ENCODE measurements at places on chromosomes 11 and 22. TPM values are rescaled to one million over a fixed set of nuclear protein-coding genes. Genes with fewer than 3 reads are reported as not detected.

Gene PKDREJ
- not detected for total RNA-seq

Gene ME3
- total RNA-seq, result 35.3 TPM

GRCh38 chr22:31602259-31602952 lies 59.6 kb downstream of the PISD start:
- DNase-seq, result no peak
- peaks cover 5% of the 10 kb centered on the region for H3K4me1 ChIP-seq
- peaks cover 3% of the 10 kb centered on the region for H3K36me3 ChIP-seq
- H3K4me3 ChIP-seq, result no peak overlapping the region
- no peak overlapping the region for H3K27ac ChIP-seq
- H3K27me3 ChIP-seq, result no peaks in the 10 kb centered on the region

- no peak overlapping the region for H3K4me3 ChIP-seq
- peaks cover 20% of the 10 kb centered on the region for H3K4me1 ChIP-seq
- H3K27me3 ChIP-seq, result no peaks in the 10 kb centered on the region
- DNase-seq, result no peak
- H3K36me3 ChIP-seq, result no peaks in the 10 kb centered on the region
Measured at GRCh38 chr11:61679296-61679695, 895 bp upstream of the DAGLA start.

DNA sequence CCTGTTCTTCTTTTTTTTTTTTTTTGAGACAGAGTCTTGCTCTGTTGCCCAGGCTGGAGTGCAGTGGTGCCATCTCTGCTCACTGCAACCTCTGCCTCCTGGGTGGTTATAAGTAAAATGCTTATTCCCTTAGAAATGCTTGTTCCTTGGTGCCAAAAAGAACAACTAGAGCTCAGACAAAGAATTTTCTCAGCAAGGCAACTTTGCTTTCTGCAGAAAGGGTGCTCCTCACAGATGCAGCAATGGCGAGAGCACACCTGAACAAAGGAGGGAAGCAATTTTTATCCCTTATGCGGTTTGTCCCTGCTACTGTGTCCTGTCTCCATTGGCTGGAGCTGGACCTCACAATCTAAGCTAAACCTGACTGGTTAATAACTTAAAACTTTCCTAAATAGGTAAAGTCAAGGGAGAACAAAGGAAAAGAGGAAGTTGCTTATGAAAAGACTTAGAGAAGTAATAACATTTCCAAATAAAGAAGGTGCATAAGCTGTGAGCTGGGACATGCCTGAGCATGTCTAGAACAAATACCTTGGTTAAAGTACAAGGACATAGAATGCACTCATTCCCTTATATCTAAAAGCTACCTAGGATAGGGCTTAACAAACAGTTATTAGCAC lies 90.0 kb upstream of the PRR5 start:
- no peak overlapping the region for H3K27ac ChIP-seq
- no peaks in the 10 kb centered on the region for H3K4me1 ChIP-seq
- H3K4me3 ChIP-seq, result no peak overlapping the region
- DNase-seq, result no peak

DNA sequence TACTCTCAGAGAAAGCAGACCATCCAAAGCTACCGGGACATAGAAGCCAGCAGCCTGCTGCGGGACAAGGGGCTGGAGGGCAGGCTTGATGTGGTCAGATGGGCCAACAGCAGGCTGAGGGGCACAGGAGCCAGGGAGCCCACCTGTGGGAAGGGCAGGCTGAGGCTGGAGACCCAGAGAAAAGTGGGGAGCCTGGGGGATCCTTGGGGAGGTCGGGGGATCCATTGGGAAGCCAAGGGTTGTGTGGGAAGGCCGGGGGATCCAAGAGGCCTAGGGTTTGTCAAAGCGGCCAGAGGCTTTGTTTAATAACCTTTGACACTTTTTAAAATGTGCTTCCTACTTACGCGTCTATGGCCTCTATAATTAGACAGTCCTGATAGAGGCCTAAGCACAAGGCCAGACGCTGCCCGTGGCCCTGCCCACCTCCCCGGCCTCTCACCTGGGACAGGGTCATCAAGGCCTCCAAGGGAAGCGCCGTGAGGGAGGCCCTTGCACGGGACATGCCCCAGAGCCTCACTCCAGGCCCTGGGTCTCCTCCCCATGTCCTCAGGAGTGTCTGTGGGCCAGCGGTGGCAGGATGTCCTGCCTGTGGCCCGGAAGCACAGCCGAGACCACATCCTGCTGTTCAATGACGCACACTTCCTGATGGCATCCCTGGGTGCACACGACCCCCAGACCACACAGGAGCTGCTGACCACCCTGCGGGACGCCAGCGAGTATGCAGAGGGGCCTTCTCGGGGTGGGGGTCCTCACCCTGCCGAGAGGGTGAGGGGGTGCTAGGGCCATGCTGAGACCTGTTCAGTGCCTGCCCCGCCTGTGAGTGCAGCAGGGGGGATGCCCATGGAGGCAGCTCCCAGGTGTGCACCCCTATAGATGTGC lies 8.6 kb upstream of the GTSE1 start:
- H3K36me3 ChIP-seq, result no peaks in the 10 kb centered on the region
- H3K4me1 ChIP-seq, result no peaks in the 10 kb centered on the region
- no peaks in the 10 kb centered on the region for H3K27me3 ChIP-seq
- no peak overlapping the region for H3K27ac ChIP-seq
- DNase-seq, result no peak

DNA sequence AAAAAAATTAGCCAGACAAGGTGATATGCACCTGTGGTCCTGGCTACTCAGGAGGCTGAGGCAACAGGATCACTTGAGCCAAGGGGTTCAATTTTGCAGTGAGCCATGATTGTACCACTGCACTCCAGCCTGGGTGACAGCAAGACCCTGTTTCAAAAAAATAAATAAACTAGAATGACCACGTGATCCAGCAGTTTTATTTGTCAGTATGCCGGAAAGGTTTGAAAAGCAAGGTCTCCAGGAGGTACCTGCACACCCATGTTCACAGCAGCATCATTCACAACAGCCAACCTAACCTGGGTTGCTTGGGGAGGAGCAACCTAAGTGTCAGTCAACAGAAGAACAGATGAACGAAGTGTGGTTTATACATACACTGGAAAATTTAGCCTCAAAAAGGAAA lies 78.7 kb upstream of the SEPTIN5 start:
- DNase-seq, result no peak
- no peaks in the 10 kb centered on the region for H3K36me3 ChIP-seq
- no peak overlapping the region for H3K27ac ChIP-seq
- H3K4me1 ChIP-seq, result no peaks in the 10 kb centered on the region
- H3K27me3 ChIP-seq, result no peaks in the 10 kb centered on the region
- H3K4me3 ChIP-seq, result no peak overlapping the region

DNA sequence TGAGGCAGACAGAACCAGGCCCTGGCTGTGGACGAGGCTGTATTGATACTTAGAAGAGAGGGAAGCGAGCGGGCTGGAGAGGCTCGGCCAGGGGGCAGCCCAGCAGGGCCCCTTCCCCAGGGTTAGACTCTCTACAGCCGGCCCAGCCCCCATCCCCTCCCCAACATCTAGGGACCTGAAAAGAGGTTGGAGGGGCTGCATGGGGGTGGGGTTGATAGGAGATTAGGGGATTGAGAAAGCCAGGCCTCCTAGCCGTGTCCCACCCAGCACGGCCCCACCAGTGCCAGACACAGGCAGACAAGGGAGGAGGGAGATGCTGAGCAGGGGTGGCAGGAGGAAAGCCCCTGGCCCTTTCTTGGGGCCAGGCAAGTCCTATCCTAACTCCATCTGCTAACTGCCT lies 5.7 kb downstream of the LSP1 start:
- peaks cover 10% of the 10 kb centered on the region for H3K4me1 ChIP-seq
- H3K4me3 ChIP-seq, result no peak overlapping the region
- no peak for DNase-seq
- H3K27ac ChIP-seq, result no peak overlapping the region
- H3K36me3 ChIP-seq, result no peaks in the 10 kb centered on the region
- no peaks in the 10 kb centered on the region for H3K27me3 ChIP-seq

DNA sequence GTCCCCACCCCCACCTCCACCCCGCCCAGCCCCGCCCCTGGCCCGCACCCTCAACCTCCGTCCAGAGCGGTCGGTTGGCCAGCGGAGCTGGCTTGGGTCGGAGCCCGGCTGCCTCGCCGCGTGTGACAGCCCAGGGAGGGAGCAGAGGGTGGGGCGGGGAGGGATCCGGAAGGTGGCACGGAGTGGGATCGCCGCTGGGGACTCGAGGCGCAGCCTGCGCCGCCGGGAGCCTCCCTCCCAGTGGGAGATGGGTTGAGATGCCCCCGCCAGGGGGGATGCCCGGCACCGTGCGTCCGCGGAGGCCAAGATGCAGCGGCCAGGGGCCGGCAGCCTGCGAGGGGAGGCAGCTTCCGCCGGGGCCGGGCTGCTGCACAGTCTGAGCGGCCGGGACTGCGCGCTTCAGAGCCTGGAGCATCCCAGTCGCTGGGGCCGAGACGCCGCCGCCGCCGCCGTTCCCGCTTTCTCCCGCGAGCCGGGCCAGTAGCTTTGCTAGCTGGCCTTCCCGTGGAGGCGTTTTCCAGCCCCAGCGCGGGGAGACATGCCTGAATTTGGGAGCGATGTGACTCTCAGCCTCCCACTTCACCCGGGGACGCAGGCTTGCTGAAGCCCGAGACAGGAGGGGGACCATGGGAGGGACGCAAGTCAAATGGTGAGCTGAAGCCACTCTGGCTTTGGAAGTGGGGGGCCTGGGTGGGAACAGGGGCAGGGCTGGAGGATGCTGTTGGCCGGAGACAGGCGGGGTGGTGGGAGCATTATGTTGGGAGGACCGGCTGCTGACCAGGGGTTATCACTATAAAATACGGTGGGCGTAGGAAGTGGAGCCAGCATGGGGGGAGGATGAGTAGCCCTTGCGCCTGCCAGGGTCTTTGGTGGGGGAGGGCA lies 40.2 kb downstream of the DIXDC1 start:
- H3K4me3 ChIP-seq, result peak overlapping the region; percentile 46
- no peaks in the 10 kb centered on the region for H3K27me3 ChIP-seq
- H3K4me1 ChIP-seq, result peaks cover 8% of the 10 kb centered on the region
- no peak for DNase-seq

- H3K27me3 ChIP-seq, result no peaks in the 10 kb centered on the region
- H3K27ac ChIP-seq, result no peak overlapping the region
- H3K36me3 ChIP-seq, result peaks cover 44% of the 10 kb centered on the region
Measured at GRCh38 chr11:68524213-68524612, 63.7 kb downstream of the PPP6R3 start.

GRCh38 chr11:3146612-3147256 lies 18.4 kb downstream of the OSBPL5 start:
- H3K36me3 ChIP-seq, result no peaks in the 10 kb centered on the region
- no peak for DNase-seq
- H3K4me3 ChIP-seq, result no peak overlapping the region
- no peak overlapping the region for H3K27ac ChIP-seq
- H3K27me3 ChIP-seq, result no peaks in the 10 kb centered on the region
